Activated CD4-positive, alpha-beta T cell treated with anti-CD3 and anti-CD28 coated beads for 36 hours (primary cell): ENCODE measurements at places on chromosomes 1 and 21. TPM values are rescaled to one million over a fixed set of nuclear protein-coding genes. Genes with fewer than 3 reads are reported as not detected.
A peak's percentile ranks its signal among the peaks of the same experiment; 100 is the strongest.

The SLC1A7 gene
- not detected for total RNA-seq

The SEC16B gene
- not detected for total RNA-seq

The LRRC3 gene
- 2.9 TPM for total RNA-seq

The DMRTA2 gene
- total RNA-seq: not detected

The PLEKHA6 gene
- 0.86 TPM for total RNA-seq

The HUNK gene
- total RNA-seq: 0.02 TPM

The CNTN2 gene
- total RNA-seq: not detected

The CELA2A gene
- total RNA-seq: not detected

The FCMR gene
- total RNA-seq: 49.3 TPM

The OBSCN gene
- total RNA-seq: 20.0 TPM

The ILDR2 gene
- 9.1 TPM for total RNA-seq

The SLC2A5 gene
- not detected for total RNA-seq

The PARS2 gene
- total RNA-seq: 6.8 TPM

The ETV3L gene
- not detected for total RNA-seq

The RASAL2 gene
- not detected for total RNA-seq

The CFAP57 gene
- not detected for total RNA-seq

The CNIH3 gene
- 1.5 TPM for total RNA-seq

DNA sequence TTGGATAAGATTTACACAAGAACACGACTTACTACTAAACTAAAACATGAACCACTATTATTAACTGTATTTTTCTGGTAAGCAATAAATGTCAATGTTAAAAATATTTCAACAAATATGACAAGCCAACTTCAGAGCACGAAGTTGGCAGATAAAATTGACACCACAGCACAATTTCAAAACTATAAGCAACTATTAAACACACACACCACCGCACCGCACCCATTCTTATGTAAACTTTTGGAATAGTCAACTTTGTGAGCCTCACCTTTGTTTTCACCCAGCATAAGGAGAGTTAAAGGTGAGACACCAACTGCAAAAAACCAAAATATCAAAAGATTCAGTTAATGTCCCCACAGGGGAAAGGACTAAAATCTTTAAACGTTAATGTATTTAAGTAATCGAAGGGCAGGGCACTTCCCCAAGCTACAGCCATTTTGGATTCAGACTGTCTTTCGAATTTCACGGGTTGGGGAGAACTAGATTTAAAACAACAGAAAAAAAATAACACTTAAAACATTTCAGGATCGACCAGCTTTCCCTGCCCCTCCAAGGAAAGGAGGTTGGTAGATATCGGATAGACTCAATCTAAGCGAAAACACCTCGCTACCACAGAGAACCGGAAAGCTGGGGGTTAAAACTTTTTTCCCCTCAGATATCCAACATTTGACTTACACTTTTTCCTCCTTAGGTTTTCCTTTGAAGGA lies 872 bp downstream of the GPBP1L1 start:
- no peaks in the 10 kb centered on the region for H3K27me3 ChIP-seq
- peak overlapping the region; percentile 87 for H3K4me3 ChIP-seq
- H3K4me1 ChIP-seq: peaks cover 56% of the 10 kb centered on the region
- H3K27ac ChIP-seq: peak overlapping the region; percentile 95
- peaks cover 20% of the 10 kb centered on the region for H3K36me3 ChIP-seq

DNA sequence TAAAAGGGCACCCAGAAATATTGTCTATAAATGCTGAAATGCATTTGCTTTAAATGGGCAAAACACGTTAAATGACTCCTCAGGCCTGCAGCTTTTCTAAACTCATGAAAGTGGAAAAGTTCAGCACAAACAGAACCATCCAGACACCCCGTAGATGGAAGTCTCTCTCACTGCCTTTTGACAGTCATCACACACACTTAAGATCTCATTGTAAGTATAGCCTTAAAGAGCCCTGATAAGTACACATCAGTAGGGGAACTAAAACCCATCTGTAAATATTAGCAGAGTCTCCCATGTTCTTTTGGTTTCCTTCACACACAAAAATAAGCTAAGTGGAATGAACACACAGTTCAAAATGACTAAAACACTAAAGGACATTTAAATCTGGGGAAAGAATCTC lies 166.7 kb downstream of the LTN1 start:
- no peak for DNase-seq
- no peaks in the 10 kb centered on the region for H3K27me3 ChIP-seq
- H3K4me3 ChIP-seq: no peak overlapping the region
- no peaks in the 10 kb centered on the region for H3K36me3 ChIP-seq

- DNase-seq: no peak
- no peak overlapping the region for H3K4me3 ChIP-seq
- H3K4me1 ChIP-seq: peaks cover 79% of the 10 kb centered on the region
- peaks cover 33% of the 10 kb centered on the region for H3K36me3 ChIP-seq
- H3K27me3 ChIP-seq: no peaks in the 10 kb centered on the region
- H3K27ac ChIP-seq: peak overlapping the region; percentile 83
These were observed 5.7 kb downstream of the SZRD1 start for GRCh38 chr1:16372535-16373285.

- H3K27ac ChIP-seq: no peak overlapping the region
- no peaks in the 10 kb centered on the region for H3K27me3 ChIP-seq
- no peaks in the 10 kb centered on the region for H3K36me3 ChIP-seq
- peaks cover 6% of the 10 kb centered on the region for H3K4me1 ChIP-seq
- no peak overlapping the region for H3K4me3 ChIP-seq
These were observed 96.3 kb downstream of the BCAR3 start for GRCh38 chr1:93585059-93585966.

- no peak overlapping the region for H3K4me3 ChIP-seq
- peaks cover 21% of the 10 kb centered on the region for H3K4me1 ChIP-seq
- peaks cover 2% of the 10 kb centered on the region for H3K36me3 ChIP-seq
- no peak overlapping the region for H3K27ac ChIP-seq
- peaks cover 2% of the 10 kb centered on the region for H3K27me3 ChIP-seq
- DNase-seq: peak; percentile 37
These were observed 60.6 kb downstream of the SCCPDH start for GRCh38 chr1:246784621-246785493.

DNA sequence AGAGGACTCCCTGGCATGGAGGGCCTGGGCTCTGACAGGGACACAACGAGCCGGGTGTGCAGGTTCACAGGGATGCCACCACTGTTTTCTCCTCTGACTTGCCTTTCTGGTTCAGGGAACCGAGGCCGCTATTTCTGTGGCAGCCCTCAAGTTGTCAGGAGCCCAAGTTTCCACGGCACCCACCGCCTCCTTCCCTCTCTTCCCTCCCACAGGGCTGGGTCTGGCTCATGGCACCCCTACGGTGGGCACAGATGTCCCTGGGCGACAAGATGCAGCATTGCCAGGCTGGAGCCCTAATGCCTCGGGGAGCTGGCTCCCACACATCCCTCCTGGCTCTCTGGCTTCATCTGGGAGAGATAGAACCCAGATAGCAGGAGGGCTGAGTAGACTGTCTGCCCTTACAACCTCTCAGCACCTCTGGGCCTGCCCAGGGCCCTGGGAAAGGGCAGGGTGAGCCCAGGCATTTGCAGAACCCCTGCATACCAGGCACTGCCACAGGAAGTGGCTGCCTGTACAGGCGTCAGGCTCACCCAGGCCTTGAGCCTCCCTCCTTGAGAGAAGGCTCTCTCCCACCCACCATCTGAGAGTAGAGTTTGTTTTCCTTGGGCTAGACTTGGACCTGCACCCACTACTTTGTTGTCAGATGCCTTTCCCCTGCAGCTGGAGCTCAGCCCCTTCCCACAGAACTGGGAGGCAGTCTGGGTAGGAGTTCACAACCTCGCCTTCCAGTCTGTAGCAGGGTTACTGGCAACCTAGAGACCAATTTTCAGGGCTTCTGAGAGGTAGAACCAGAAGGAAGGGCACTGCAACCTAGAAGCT lies 20.5 kb downstream of the KCNC4 start:
- peaks cover 17% of the 10 kb centered on the region for H3K36me3 ChIP-seq
- H3K27ac ChIP-seq: no peak overlapping the region
- H3K4me1 ChIP-seq: peaks cover 13% of the 10 kb centered on the region
- no peak for DNase-seq
- no peaks in the 10 kb centered on the region for H3K27me3 ChIP-seq

GRCh38 chr1:22177354-22178003 lies 34.6 kb upstream of the WNT4 start:
- DNase-seq: peak; percentile 58
- H3K4me3 ChIP-seq: no peak overlapping the region
- no peak overlapping the region for H3K27ac ChIP-seq
- H3K27me3 ChIP-seq: peaks cover 9% of the 10 kb centered on the region
- peaks cover 28% of the 10 kb centered on the region for H3K4me1 ChIP-seq

DNA sequence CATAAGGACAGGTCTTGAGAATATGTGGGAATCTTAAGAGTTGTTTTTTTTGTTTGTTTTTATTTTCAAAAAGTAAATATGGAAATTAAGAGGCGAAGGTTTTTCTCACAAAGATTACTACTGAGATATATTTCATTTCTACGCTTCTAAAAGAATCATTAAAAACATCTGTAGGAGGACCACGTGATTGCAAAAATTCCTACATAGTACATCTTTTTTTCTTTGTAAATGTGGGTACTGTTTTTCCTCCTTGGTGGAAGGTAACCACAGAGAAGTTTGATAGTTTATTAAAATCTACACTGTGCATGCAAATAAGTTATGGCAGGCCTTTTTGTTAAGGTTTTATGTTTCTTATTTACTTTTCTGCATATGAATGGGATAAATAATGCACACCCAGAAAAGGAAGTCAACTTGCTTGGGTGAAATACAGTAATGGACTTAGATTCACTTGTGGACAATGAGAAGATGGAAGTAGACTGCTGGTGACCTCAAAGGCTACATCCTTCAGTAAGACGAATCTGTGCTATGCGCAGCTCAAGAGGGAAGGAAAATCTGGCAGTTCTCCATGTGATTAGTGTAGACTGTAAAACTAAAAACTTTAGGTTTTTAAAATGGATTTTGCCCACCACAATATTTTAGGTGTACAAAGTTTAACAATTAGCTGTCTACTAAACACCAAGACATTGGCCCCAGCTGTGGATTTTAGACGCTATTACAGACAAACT lies 2.0 kb downstream of the AK5 start:
- DNase-seq: no peak
- H3K4me3 ChIP-seq: peak overlapping the region; percentile 70
- peak overlapping the region; percentile 24 for H3K27ac ChIP-seq
- peaks cover 32% of the 10 kb centered on the region for H3K4me1 ChIP-seq
- no peaks in the 10 kb centered on the region for H3K36me3 ChIP-seq
- no peaks in the 10 kb centered on the region for H3K27me3 ChIP-seq

DNA sequence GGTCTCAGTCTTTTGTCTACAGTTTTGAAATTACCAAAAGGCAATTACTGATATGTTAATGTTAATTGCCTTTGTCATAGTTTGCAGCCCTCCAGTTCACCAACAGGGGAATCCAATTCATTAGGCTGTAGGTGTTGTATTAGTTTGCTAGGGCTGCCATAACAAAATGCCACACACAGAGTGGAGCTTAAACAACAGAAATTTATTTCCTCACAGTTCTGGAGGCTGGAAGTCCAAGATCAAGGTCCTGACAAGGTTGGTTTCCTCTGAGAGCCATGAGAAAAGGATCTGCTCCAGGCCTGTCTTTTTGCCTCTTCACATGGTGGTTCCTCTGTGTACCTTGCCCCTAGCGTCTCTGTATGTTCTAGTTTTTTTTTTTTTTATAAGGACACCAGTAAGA lies 1.3 kb downstream of the RTCA start:
- peaks cover 51% of the 10 kb centered on the region for H3K36me3 ChIP-seq
- peak overlapping the region; percentile 99 for H3K27ac ChIP-seq
- H3K4me3 ChIP-seq: peak overlapping the region; percentile 100
- peaks cover 42% of the 10 kb centered on the region for H3K4me1 ChIP-seq

GRCh38 chr1:108814343-108815125 lies 42.4 kb downstream of the AKNAD1 start:
- no peak for DNase-seq
- H3K4me1 ChIP-seq: no peaks in the 10 kb centered on the region
- no peaks in the 10 kb centered on the region for H3K36me3 ChIP-seq
- no peaks in the 10 kb centered on the region for H3K27me3 ChIP-seq
- no peak overlapping the region for H3K27ac ChIP-seq

DNA sequence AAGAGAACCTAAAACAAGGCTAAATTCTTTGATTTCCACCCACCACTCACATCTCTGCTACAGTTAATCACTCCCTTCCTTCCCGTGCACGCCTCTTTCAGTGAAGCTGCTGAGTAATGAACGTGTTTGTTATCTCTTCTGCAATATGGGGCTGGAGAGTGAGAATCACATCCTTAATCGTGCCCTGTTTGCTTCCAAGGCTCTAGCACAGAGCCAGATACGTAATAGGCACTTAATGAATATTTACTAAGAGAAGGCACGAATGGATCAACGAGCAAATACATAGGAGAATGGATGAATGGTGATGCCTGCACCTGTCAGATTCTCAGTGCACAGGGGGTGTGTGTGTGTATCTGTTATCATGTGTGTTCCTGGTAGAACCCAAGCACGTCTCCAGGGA lies 22.1 kb upstream of the FAM43B start:
- no peaks in the 10 kb centered on the region for H3K36me3 ChIP-seq
- no peak overlapping the region for H3K4me3 ChIP-seq
- no peak for DNase-seq
- no peak overlapping the region for H3K27ac ChIP-seq
- H3K27me3 ChIP-seq: peaks cover 52% of the 10 kb centered on the region

DNA sequence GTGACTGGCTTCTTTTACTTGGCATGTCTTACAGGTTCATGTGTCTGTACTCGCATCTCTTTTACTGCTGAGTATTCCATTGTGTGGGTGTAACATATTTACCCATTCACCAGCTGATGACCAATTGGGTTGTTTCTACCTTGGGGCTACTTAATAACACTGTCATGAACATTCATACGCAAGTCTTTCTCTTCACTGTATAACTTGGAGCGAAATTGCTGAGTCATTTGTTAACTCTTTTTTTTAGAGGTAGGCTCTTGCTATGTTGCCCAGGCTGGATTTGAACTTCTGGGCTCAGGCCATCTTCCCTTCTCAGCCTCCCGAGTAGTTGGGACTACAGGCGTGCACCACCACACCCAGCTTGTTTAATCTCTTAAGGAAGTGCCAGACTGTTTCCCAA lies 6.5 kb downstream of the PYCR2 start:
- H3K27ac ChIP-seq: peak overlapping the region; percentile 15
- no peak for DNase-seq

DNA sequence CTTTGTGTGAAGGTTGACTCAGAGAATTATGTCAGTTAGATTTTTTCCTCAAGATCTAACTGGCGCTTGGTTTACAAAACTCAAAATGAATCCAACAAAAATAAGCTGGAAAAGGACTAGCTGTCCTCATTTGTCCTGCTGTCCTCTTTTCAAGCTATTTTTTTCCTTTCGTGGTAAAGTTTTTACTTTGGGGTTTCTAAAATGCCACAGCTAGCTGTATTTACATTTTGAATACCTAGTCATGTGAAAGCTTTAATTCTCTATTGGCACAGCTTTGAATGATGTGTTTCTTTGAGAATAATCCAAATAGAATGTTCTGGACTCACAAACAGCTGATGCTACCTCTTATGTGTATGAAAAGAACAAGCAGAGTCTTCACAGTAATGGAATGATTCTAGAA lies 673.6 kb upstream of the NR5A2 start:
- H3K27me3 ChIP-seq: peaks cover 8% of the 10 kb centered on the region
- no peak overlapping the region for H3K4me3 ChIP-seq
- no peaks in the 10 kb centered on the region for H3K4me1 ChIP-seq
- H3K27ac ChIP-seq: no peak overlapping the region

- no peaks in the 10 kb centered on the region for H3K27me3 ChIP-seq
- H3K27ac ChIP-seq: peak overlapping the region; percentile 99
- H3K4me3 ChIP-seq: peak overlapping the region; percentile 99
- peaks cover 26% of the 10 kb centered on the region for H3K36me3 ChIP-seq
- H3K4me1 ChIP-seq: peaks cover 37% of the 10 kb centered on the region
These were observed 869 bp downstream of the KCNA3 start for GRCh38 chr1:110673805-110674336.

GRCh38 chr1:242534753-242535152 lies 10.3 kb upstream of the PLD5 start:
- no peaks in the 10 kb centered on the region for H3K36me3 ChIP-seq
- H3K27ac ChIP-seq: no peak overlapping the region
- no peaks in the 10 kb centered on the region for H3K4me1 ChIP-seq
- H3K4me3 ChIP-seq: no peak overlapping the region
